Hematopoietic multipotent progenitor cell (in vitro differentiated cells): ENCODE measurements at places on chromosomes 2 and 18. TPM values are rescaled to one million over a fixed set of nuclear protein-coding genes. Genes with fewer than 3 reads are reported as not detected.

Gene SDC1
- 0.27 TPM for total RNA-seq

Gene MTCL1
- total RNA-seq: 1.9 TPM

Gene NCKAP1
- 1.6 TPM for total RNA-seq

Gene PLCL1
- 0.27 TPM for total RNA-seq

Gene MARCO
- under 0.01 TPM for total RNA-seq

Gene DSG4
- total RNA-seq: not detected

Gene ITGA6
- total RNA-seq: 25.3 TPM
